Kidney (tissue), 22 donors: ENCODE measurements at places on chromosomes 7 and 10. TPM values are rescaled to one million over a fixed set of nuclear protein-coding genes. Genes with fewer than 3 reads are reported as not detected.

Gene FAM25A
- not detected for polyA plus RNA-seq

Gene NUDT13
- 3.7 TPM for polyA plus RNA-seq

Gene GNGT1
- polyA plus RNA-seq: not detected

Gene LIPN
- polyA plus RNA-seq: not detected

Gene TMEM184A
- 6.8 TPM for polyA plus RNA-seq

Gene GPR15LG
- polyA plus RNA-seq: not detected

Gene SH2D4B
- polyA plus RNA-seq: not detected

- peak; percentile 88 for DNase-seq
- peak overlapping the region; percentile 86 for H3K4me3 ChIP-seq
- peaks cover 4% of the 10 kb centered on the region for H3K36me3 ChIP-seq
- H3K27me3 ChIP-seq: no peaks in the 10 kb centered on the region
These were observed 2.5 kb downstream of the TRIM8 start for GRCh38 chr10:102646610-102647442.

DNA sequence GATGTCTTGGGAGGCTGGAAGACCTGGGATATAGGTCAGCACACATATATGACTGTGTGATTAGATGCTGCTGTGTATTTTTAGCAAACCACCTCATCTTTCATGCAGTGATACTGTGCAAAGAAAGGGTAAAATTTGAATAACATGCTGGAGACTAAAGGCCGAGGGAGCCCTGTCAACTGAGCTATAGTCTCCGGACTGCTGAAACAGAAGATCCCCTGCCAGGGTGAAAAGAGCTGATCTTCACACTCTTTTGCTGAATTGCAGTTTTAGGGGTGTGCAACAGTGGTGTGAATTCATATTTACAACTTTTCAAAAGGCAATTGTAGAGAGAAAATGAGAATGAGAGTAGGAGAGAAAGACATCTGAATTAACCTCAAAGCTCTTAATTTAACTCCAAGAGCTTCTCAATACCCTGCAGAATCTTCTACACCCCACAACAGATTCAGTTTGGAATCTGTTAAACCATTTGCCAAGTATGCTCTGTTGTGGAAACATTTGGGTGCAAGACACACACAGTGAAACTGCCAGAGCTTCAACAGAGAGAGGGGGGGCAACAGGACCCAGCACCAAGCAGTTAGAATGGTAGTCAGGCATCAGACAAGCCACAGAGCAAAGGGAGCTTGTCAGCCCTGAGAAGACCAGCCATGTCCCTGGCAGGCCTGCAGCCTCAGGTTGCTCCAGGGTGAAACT is 190.1 kb upstream of the STK17A start:
- H3K27ac ChIP-seq: no peak overlapping the region
- H3K27me3 ChIP-seq: no peaks in the 10 kb centered on the region
- no peak overlapping the region for H3K4me3 ChIP-seq
- no peaks in the 10 kb centered on the region for H3K36me3 ChIP-seq
- DNase-seq: no peak

DNA sequence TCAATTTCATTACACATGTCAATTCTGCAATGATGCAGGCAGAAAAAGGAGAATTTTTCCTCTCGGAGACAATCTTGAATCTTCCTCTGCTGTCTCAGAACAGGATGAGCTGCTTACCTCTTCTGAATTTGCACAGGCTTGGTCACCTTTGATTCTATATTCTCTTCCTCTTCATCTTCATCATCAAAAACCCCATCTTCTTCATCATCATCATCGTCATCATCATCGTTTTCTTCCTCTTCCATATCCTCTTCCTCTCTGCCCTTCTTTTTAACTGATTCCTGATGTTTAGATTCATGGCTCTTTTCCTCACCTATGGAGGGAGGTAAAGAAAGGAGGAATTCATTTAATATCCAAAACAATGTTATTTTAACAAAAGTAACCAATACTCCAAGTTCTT is 8.0 kb downstream of the RBM28 start:
- H3K27ac ChIP-seq: no peak overlapping the region
- no peak overlapping the region for H3K4me3 ChIP-seq
- no peaks in the 10 kb centered on the region for H3K27me3 ChIP-seq
- peaks cover 46% of the 10 kb centered on the region for H3K36me3 ChIP-seq

DNA sequence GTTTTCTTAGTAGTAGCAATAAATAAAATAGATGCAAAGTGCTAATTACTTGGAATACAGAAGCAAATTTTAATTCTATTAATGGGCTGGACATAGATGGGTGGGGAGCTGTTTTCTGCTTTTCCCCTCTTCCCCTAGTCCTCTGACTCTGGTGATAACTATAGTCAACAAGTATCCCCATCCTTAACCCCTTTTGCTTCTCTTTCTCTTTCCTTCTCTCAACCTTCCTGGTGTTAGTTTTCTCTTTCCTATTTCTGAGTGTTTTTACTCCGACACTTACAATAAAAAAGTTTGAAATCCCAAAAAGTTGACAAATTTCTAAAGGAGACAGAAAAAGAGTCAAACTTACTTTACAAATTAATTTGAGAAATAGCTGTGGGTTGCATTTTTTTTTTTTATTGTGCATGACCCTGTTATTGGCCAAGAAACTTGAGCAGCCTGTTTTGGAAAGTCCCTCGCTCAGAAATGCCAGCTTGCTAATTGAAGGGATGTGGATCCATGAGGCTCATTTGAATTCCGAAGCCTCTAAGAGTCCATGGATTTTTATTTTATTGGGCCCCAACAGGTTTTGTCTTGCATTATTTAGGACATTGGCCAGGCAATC is 2.4 kb downstream of the FAS start:
- peaks cover 8% of the 10 kb centered on the region for H3K4me1 ChIP-seq
- no peaks in the 10 kb centered on the region for H3K36me3 ChIP-seq
- H3K27ac ChIP-seq: peak overlapping the region; percentile 20
- DNase-seq: peak; percentile 56
- H3K27me3 ChIP-seq: no peaks in the 10 kb centered on the region

GRCh38 chr7:56099653-56100052 is 6.6 kb downstream of the CHCHD2 start:
- H3K27me3 ChIP-seq: no peaks in the 10 kb centered on the region
- no peak overlapping the region for H3K4me3 ChIP-seq
- peaks cover 3% of the 10 kb centered on the region for H3K36me3 ChIP-seq
- H3K4me1 ChIP-seq: no peaks in the 10 kb centered on the region
- H3K27ac ChIP-seq: no peak overlapping the region

GRCh38 chr7:135913404-135913803 is 63.8 kb downstream of the MTPN start:
- no peak overlapping the region for H3K4me3 ChIP-seq
- no peaks in the 10 kb centered on the region for H3K27me3 ChIP-seq
- no peak for DNase-seq
- no peaks in the 10 kb centered on the region for H3K4me1 ChIP-seq
- H3K36me3 ChIP-seq: no peaks in the 10 kb centered on the region

GRCh38 chr7:29865526-29865925 is 59.2 kb downstream of the WIPF3 start:
- H3K36me3 ChIP-seq: no peaks in the 10 kb centered on the region
- no peaks in the 10 kb centered on the region for H3K27me3 ChIP-seq
- DNase-seq: no peak
- H3K27ac ChIP-seq: no peak overlapping the region
- H3K4me1 ChIP-seq: no peaks in the 10 kb centered on the region
- H3K4me3 ChIP-seq: no peak overlapping the region

DNA sequence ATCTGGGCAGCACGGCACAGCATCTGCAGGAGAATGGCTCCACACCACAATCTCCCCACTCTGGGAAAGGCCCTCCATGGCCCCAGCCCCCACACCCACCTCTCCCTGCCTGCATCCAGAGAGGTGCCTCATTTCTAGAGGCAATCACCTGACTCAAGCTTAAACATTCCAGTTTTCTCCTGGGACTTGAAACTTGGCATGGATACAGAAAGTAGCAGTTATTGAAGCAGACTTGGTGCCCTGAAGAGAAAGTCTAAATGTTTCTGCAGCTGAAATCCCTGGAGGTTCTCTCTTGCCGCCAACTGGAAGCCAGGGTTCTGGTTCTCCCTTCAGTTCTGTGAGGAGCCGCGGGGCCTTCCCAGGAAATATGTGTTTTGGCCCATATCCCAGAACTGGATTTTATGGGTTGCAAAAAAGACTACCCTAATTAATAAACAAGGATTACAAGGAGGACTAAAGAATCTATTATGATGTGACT is 122.8 kb downstream of the SKIDA1 start:
- no peaks in the 10 kb centered on the region for H3K36me3 ChIP-seq
- H3K4me3 ChIP-seq: no peak overlapping the region
- H3K4me1 ChIP-seq: no peaks in the 10 kb centered on the region
- no peaks in the 10 kb centered on the region for H3K27me3 ChIP-seq
- DNase-seq: peak; percentile 13

GRCh38 chr10:130466271-130466997 is 330.2 kb downstream of the GLRX3 start:
- H3K4me3 ChIP-seq: no peak overlapping the region
- no peaks in the 10 kb centered on the region for H3K36me3 ChIP-seq
- no peak overlapping the region for H3K27ac ChIP-seq
- H3K4me1 ChIP-seq: no peaks in the 10 kb centered on the region
- no peak for DNase-seq

DNA sequence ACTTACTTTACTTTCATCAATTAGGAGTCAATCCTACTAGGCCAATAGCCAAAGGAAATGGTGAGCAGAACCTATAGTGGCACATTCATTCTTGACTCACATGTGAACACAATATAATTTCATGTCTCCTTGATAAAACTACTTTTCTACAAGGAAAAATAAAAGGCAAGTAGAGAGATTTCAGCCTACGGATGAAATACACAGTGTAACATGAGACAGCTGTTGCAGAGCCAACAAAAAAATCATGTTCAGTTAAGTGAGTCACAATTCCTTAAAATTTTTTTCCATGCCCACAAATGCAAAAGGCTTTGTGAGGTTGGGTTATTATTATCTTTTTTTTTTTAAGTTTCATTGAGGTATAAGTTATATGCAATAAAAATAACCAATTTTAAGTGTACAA is 54.8 kb downstream of the GPR141 start:
- no peaks in the 10 kb centered on the region for H3K36me3 ChIP-seq
- H3K27ac ChIP-seq: no peak overlapping the region
- H3K4me3 ChIP-seq: no peak overlapping the region
- H3K27me3 ChIP-seq: no peaks in the 10 kb centered on the region
- DNase-seq: no peak

DNA sequence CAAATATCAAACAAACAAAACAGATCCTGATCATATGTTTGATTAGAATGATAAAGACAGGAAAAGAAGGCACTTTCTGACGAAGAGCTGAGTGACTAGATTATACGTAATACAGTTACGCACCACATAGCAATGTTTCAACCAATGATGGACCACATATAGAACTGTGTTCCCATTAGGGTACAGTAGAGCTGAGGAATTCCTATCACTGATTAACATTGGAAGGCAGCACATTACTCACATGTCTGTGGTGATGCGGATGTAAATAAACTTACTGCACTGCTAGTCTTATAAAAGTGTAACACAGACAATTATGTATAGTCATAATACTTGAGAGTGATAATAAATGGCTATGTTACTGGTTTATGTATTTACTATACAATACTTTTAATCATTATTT is 98.3 kb downstream of the PTN start:
- peak; percentile 24 for DNase-seq
- no peaks in the 10 kb centered on the region for H3K4me1 ChIP-seq
- no peak overlapping the region for H3K4me3 ChIP-seq
- H3K27ac ChIP-seq: no peak overlapping the region

GRCh38 chr7:136102881-136103280 is 125.7 kb upstream of the MTPN start:
- H3K4me1 ChIP-seq: no peaks in the 10 kb centered on the region
- H3K27me3 ChIP-seq: no peaks in the 10 kb centered on the region
- no peak for DNase-seq

DNA sequence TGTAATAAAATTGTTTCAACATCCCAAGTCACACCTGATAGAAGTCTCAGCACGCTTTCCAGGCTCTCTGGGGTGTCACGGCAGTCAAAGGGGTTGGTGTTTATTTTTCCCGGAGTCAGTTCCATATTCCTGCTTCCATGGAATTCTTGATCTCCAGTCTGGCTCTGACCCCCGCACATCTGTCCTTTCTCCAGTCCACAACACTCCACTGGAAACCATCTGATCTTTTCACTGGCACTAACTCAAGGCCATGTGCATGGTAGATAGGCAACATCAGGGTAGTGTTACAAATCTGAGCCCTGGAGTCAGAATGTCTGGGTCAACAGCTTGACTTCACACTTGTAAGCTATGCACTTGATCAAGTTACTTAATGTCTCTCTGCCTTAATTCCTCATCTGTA is 176.2 kb downstream of the WDR11 start:
- peak; percentile 75 for DNase-seq
- no peaks in the 10 kb centered on the region for H3K4me1 ChIP-seq
- H3K27ac ChIP-seq: no peak overlapping the region
- no peaks in the 10 kb centered on the region for H3K27me3 ChIP-seq
- H3K4me3 ChIP-seq: no peak overlapping the region
- no peaks in the 10 kb centered on the region for H3K36me3 ChIP-seq

GRCh38 chr7:110868458-110868857 is 222.5 kb upstream of the LRRN3 start:
- no peak for DNase-seq
- H3K4me1 ChIP-seq: no peaks in the 10 kb centered on the region
- no peak overlapping the region for H3K27ac ChIP-seq
- H3K27me3 ChIP-seq: no peaks in the 10 kb centered on the region

DNA sequence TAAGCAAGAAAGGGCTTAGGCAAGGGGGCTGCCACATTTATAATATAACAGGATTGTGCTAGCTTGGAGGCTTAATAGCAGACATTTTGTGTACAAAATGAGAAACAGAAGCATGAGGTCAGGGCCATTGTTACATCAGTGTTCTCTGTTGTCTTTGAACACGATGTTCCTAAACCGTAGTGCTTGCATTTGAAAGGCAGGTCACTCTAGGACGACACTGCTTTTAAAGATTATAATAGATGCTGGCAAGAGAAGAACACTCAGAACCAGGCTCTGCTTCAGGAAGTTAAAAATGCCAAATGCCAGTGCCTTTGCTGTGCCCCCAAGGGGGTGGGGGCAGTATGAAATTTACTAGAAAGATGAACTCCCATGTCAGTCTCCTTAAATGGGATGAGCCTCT is 91.1 kb downstream of the SORCS3 start:
- H3K4me3 ChIP-seq: no peak overlapping the region
- no peaks in the 10 kb centered on the region for H3K36me3 ChIP-seq
- no peaks in the 10 kb centered on the region for H3K4me1 ChIP-seq
- no peaks in the 10 kb centered on the region for H3K27me3 ChIP-seq

DNA sequence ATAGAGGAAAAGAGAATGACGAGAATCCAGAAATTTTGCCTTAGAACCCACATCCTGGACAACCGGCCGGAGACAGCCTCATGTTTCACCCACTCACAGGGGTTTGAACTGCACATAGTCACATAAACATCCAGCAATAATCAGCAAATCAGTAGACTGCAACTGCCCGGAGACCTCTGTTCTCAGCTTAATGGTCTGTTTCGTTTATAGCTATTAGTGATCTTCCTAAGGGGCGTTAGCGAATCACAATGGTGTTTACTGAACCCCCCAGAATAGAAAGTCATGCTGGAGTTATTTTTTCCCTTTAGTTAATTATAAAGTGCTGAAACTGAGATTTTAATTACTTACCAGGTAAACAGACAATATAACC is 98.4 kb downstream of the SFMBT2 start:
- no peaks in the 10 kb centered on the region for H3K36me3 ChIP-seq
- DNase-seq: peak; percentile 38
- H3K27ac ChIP-seq: no peak overlapping the region
- no peak overlapping the region for H3K4me3 ChIP-seq
- no peaks in the 10 kb centered on the region for H3K4me1 ChIP-seq

GRCh38 chr10:46514899-46515298 is 41.6 kb downstream of the GPRIN2 start:
- H3K4me1 ChIP-seq: no peaks in the 10 kb centered on the region
- H3K4me3 ChIP-seq: no peak overlapping the region
- H3K27me3 ChIP-seq: no peaks in the 10 kb centered on the region
